ENCODE measurements at places on chromosomes 1 and 21.

DNA sequence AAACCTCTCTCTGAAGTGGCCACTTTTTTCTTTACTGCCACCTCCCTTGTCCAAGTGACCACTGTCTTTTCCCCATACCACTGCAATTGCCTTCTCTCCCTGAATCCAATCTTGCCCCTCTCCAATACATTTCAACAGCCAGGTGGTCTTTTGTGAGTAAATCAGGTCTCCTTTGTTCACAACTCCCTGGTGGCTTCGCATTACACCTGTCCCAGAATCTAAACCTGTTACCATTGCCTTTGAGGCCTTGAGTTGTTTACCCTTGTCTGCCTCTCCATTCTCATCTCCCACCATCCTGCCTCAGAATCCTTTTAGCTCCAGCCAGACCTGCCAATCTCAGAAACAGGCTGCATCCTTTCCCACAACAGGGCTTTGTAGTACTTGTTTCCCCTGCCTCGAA is 21.8 kb upstream of the DYNLT5 start:
- no peak for DNase-seq

- DNase-seq: no peak
Measured at GRCh38 chr1:51372561-51372960, 42.2 kb upstream of the TTC39A start.

DNA sequence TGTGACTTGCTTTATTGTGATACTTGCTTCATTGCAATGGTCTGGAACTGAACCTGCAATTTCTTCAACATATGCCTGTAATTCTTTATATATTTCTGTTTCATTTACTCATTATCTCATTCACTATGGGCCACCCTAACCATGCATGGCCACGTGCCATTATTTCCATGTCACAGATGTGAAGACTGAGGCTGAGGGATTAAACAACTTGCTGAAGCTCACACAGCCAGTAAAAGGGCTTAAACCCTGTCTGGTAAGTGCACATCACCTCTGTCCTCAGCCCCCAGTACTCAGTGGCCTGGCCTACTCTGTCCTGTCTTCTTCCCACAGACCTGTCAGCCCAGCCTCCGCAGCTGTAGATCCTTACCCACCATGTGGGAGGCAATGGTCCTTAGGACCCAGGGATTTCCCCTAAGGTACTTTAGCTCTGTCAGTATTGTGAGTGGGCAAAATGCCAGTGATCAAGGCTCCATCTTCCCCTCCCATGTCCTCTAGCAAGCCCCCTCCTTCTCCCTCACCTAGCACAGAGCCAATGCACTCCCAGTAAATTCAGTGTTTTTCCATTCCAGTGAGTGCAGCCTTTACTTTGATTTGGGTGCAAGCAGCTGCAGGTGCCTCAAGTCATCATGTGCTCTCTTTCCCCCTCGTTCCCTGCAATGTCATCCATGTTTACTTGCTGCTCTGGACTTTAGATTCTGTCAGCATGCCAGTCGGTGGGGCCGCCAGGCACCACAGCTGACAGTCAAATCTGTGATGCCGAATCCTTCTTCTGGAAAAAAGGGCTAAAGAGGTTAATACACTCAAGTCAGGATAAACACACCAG is 228.2 kb upstream of the PROX1 start:
- no peak for DNase-seq

- DNase-seq: no peak
Measured at GRCh38 chr1:220732137-220732536, 16.0 kb upstream of the MTARC2 start.

- no peak for DNase-seq
Measured at GRCh38 chr1:76153841-76154205, 79.3 kb downstream of the ST6GALNAC3 start.

All from HFF-Myc (cell line).